T-cell (primary cell): ENCODE measurements at places on chromosomes 1 and 21. TPM values are rescaled to one million over a fixed set of nuclear protein-coding genes. Genes with fewer than 3 reads are reported as not detected.

DNA sequence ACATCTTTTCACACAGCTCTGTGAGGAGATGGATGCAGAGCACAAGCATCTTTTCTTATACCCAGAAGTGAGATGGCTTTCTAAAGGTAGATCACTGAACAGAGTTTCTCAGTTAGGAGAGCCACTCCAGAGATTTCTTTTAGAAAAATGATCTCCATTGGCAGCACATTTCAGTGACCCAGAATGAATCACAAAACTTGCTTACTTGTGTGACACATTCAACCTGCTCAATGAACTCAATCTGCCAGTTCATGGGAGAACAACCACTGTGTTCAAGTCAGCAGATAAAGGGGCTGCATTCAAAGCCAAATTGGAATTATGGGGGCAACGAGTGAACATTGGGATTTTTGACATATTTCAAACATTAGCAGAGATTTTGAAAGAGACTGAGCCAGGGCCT is 78.3 kb downstream of the UCHL5 start:
- H3K4me3 ChIP-seq: no peak overlapping the region
- no peak overlapping the region for H3K27ac ChIP-seq
- no peak for DNase-seq
- H3K36me3 ChIP-seq: no peaks in the 10 kb centered on the region

DNA sequence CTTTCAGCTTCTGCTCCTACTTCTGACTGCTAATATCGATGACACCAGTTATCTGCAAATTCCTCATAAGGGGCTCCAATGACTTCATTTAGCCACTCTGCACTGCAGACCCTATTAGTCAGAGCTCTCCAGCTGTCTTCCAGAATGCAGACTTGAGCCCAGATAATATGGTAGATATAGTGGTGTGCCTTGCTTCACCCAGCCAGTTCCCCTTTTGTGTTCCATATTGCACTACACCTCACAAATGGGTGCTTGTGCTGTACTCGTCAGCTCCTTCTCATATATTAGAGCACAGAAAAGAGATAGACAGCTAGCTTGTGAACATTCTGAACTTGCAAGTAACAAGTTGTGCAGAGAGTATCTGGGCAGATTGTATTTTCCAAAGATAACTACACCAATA is 23.7 kb upstream of the COG2 start:
- H3K4me3 ChIP-seq: no peak overlapping the region
- DNase-seq: no peak
- H3K4me1 ChIP-seq: no peaks in the 10 kb centered on the region
- no peaks in the 10 kb centered on the region for H3K36me3 ChIP-seq
- no peak overlapping the region for H3K27ac ChIP-seq
- no peaks in the 10 kb centered on the region for H3K27me3 ChIP-seq

DNA sequence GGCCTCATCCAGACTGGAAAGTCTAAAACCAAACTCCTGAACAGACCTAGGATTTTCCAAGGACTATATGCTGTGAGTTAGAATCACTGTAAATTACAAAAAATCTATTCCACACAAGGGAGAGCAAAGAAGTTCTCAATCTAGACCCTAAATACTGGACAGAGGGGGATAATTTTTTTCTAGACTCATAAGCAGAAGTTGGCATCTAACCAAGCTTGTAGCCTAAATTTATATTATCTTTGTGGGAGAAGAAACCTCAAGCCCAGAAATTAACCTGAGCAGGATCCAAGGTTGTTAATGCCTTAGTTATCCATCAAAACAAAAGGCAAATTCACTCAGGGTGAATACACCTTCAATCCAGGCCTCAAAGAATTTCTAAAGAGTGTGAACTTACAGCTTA is 290.2 kb downstream of the SMYD3 start:
- no peaks in the 10 kb centered on the region for H3K4me1 ChIP-seq
- H3K4me3 ChIP-seq: no peak overlapping the region
- H3K27me3 ChIP-seq: no peaks in the 10 kb centered on the region
- H3K36me3 ChIP-seq: no peaks in the 10 kb centered on the region

GRCh38 chr1:170776777-170777176 is 112.8 kb downstream of the PRRX1 start:
- no peaks in the 10 kb centered on the region for H3K4me1 ChIP-seq
- no peak for DNase-seq
- no peak overlapping the region for H3K4me3 ChIP-seq
- H3K27ac ChIP-seq: no peak overlapping the region
- H3K27me3 ChIP-seq: no peaks in the 10 kb centered on the region
- H3K36me3 ChIP-seq: no peaks in the 10 kb centered on the region

DNA sequence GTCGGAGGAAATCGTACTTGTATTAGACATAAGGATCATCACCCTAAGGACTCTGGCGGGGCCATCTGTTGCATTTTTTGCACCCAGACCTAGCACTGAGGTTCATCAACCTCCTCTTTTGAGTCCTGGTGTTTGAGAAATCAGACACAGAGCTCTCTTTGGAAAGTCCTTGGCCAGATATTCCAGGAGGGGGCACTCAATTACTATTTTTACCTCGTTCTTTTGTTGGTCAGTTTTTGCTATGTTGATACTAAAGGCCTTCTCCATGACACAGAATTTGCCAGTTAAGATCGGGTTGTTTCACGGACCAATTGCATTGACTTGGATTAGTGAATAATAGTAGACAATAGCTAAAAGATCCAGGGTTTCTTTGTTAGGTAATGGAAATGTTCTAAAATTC is 711.2 kb downstream of the KCNT2 start:
- H3K4me1 ChIP-seq: no peaks in the 10 kb centered on the region
- H3K27me3 ChIP-seq: no peaks in the 10 kb centered on the region
- no peak overlapping the region for H3K27ac ChIP-seq
- no peaks in the 10 kb centered on the region for H3K36me3 ChIP-seq
- DNase-seq: no peak

DNA sequence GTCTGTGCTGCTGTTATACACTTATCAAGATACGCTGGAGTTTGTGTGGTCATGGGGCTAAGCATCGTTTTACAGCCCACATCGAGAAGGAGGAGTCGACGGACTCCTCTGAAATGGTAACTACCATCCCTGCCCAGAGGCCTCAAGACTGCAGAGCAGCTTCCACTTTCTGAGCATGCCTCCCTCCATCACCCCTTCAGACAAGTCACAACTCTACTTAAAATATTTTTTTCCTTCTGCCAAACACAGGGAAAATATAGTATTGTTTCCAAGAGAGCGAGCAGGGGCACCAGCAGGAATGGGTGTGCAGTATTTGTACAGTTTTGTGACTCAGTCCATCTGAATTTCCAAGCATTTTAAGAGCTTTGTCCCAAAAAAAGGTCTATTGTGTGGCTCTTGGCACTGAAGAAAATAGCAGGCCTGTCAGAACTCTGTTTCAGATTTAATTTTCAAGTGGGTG is 14.1 kb downstream of the EVA1C start:
- no peaks in the 10 kb centered on the region for H3K27me3 ChIP-seq
- H3K4me1 ChIP-seq: no peaks in the 10 kb centered on the region
- no peak for DNase-seq
- no peaks in the 10 kb centered on the region for H3K36me3 ChIP-seq
- H3K4me3 ChIP-seq: no peak overlapping the region

DNA sequence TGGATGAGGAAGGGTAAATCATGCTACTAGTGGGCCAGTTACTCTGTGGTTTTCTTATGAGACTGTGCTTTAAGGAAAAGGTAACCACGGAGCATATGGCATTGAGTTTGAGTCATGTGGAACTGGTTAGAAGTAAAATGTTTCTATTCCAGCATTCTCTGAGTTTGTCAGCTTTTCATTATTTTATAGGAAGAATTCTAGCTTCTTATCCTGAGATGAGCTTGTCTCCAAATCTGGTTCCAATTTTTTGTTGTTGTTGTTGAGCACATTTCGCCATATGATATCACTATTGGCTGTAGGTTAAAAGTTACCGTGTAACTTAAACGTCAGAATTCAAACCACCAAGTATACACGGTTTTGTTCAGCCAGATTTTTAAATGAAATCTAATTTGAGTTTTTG is 69.9 kb downstream of the ATF6 start:
- H3K4me3 ChIP-seq: no peak overlapping the region
- H3K27me3 ChIP-seq: no peaks in the 10 kb centered on the region
- no peak overlapping the region for H3K27ac ChIP-seq
- DNase-seq: no peak
- peaks cover 3% of the 10 kb centered on the region for H3K4me1 ChIP-seq

GRCh38 chr21:32520875-32521735 is 64.2 kb downstream of the TCP10L start:
- H3K36me3 ChIP-seq: no peaks in the 10 kb centered on the region
- H3K27me3 ChIP-seq: no peaks in the 10 kb centered on the region
- H3K27ac ChIP-seq: no peak overlapping the region
- H3K4me1 ChIP-seq: no peaks in the 10 kb centered on the region

- no peak overlapping the region for H3K27ac ChIP-seq
- no peaks in the 10 kb centered on the region for H3K4me1 ChIP-seq
- no peak overlapping the region for H3K4me3 ChIP-seq
- H3K36me3 ChIP-seq: no peaks in the 10 kb centered on the region
- no peak for DNase-seq
- H3K27me3 ChIP-seq: no peaks in the 10 kb centered on the region
Measured at GRCh38 chr1:182974506-182975191, 21.7 kb upstream of the SHCBP1L start.

DNA sequence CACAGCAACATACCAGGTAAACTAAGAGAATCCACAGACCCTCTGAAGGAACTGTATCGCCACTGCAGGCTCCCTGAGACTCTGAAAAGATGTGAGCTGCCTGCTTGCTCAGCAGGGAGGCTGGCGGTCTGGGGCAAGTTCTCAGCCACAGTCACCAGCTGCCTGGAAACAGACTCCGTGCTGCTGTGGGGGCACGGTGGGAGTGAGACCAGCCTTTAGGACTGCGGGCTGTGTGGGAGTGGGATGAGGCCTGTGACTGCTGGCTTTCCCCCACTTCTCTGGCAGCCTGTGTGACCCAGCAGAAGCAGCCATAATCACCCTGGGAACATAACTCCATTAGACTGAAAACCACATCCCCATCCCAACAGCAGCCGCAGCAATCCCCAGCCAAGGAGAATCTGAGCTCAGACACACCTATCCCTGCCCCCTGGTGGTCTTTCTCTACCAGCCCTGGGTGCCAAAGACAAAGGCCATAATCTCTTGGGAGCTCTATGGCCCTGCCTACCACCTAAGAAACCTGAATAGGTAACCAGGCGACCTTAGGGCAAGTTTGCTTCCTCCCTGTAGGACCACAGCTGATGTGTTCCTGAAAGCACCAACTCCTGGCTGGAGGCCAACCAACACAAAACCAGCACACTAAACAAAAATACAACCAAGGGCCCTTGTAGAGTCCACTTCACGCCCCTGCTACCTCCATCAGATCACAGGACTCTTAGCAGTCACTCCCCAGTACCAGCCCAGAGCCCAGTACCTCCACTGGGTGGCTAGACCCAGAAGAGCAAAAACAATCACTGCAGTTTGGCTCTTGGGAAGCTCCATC is 151.5 kb downstream of the SMYD3 start:
- H3K4me3 ChIP-seq: no peak overlapping the region
- H3K36me3 ChIP-seq: no peaks in the 10 kb centered on the region
- H3K4me1 ChIP-seq: no peaks in the 10 kb centered on the region

The EDARADD gene
- 5.7 TPM for total RNA-seq

GRCh38 chr1:84861988-84862644 is 30.9 kb downstream of the LPAR3 start:
- peak overlapping the region; percentile 81 for H3K27ac ChIP-seq
- H3K4me1 ChIP-seq: peaks cover 43% of the 10 kb centered on the region
- H3K4me3 ChIP-seq: no peak overlapping the region
- no peak for DNase-seq

The ITLN2 gene
- total RNA-seq: not detected
